WTC11 (cell line): ENCODE measurements at places on chromosomes 7 and 10.

GRCh38 chr7:133784486-133785001 lies 342.6 kb upstream of the LRGUK start:
- no peak for DNase-seq

DNA sequence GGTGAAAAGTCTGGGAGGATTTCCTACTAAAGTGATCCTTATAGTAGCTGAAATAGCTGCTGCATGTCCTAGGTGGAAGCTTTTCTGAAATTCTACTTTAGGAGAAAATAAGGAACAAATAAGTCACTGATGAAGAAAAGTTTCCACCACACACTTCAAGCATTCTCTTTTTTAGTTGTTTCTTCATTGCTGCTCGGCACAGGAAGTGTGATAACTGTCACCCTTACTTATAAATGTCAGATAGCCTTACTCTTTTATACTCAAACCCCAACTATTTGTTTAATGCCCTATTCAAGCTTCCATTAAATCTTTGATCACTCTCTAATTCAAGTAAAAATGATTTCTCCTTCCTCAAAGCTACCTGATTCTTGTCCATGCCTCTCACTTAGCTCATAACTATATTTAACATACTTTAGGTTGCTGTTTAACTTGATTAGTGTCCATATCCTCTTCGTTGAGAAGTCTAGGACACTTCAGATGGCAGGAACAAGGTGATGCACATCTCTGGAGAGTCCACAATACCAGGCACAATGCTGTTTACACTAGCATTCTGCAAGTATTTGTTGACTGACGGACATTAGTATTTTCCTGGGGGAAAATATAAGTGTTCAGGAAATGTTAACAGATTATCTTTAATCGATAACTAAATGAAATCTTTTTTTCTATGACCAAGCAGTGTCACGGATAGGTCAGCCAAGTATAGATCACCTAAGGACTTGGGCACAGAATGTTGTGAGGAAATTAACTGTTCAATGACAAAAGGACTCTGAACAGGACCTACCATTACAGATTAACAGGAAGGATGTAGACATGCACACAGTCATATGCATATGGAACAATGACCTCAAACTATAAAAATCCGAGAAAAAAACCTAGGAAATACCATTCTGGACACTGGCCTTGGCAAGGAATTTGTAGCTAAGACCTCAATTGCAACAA lies 67.4 kb downstream of the ZNF438 start:
- no peak for DNase-seq

- DNase-seq: no peak
Measured at GRCh38 chr7:50778189-50778588, 4.5 kb downstream of the GRB10 start.

GRCh38 chr7:43891069-43891955 lies 15.1 kb downstream of the URGCP start:
- no peak for DNase-seq

- no peak for DNase-seq
Measured at GRCh38 chr7:19128856-19129255, 11.4 kb upstream of the TWIST1 start.

DNA sequence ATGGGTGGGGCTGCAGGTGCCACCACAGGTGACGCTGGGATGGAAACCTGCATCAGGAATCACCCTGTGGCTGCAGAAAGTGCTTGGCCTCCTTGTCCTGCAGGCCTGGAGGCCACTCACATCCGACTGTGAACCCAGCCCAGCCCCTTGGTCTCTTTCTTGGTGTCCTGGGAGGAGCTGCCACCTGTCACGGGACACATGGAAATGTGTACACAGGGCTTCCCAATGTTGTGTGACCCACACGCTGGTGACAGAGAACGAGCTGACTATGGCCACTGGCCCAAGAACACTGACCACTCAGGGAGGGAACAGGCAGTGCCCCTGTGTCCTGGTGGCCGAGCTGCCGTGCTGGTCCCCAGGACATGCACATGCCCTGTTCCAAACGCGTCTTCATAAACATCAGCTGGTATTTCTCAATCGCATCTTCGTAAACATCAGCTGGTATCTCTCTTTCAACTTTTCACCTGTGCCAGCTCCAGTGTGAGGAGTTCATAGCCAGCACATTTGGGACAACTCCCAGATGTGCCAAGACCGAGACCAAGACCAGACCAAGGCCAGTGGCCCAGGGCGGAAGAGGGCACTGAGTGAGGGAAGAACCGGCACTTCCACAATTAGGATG lies 57.9 kb upstream of the INPP5A start:
- DNase-seq: peak; percentile 6

- no peak for DNase-seq
Measured at GRCh38 chr7:107319724-107320228, 150.1 kb upstream of the GPR22 start.

DNA sequence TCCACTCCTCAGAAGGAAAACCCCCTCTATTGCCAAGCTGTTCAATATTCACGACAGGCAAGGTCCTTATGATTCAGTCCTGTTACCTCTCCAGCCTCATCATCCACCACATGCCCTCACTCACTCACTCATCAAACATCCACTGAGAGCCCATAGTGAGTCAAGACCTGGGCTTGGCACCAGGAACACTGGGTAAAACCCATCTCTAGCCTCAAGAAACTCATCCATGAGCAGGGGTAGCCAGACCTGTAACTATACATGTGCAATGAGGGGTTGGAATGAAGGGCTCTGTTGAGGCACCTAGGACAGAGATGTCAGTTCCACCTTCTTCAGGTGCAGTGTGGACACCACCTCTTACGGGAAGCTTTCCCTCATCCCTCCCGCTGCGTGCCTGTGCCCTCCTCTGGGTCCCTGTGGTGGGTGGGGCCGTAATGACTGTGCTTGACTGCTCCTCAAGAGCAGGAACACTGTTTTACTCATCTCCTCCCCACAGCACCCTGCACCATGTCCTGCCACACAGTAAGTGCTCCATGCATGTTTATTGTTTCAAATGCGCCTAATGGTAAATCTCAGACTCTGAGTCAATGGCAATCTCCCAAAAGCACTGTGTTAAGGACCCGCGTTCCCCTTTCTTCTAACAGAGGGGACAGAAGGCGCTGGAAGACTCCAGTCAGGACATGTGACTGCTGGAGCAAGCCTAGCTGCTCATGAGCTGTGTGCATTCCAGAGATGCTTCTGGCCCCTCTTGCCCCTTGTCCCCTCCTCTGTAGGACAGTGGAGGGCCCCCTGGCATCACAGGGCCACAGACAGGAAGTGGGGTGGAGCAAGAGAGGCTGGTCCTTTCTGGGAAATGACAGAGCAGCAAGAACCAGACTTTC lies 95.4 kb downstream of the HIPK2 start:
- DNase-seq: no peak

DNA sequence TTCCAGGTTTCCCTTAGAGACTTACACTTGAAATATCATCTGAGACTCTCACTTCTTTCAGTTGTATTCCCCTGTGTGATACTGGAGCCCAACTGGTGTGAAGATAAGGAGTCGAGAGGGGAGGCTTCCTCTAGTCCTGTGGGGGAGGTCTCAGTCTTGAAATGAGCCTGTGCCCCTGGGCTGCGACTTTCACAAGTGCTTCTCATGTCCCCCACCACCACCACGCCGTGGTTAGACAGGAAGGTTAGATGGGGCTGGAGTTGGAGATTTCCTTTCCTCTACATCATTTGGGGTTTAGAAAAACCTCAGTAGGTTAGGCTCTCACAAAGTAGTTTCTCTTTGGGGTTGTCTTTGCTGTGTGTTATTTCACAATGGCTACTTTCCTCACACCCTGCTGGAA lies 25.6 kb upstream of the MKX start:
- DNase-seq: no peak

DNA sequence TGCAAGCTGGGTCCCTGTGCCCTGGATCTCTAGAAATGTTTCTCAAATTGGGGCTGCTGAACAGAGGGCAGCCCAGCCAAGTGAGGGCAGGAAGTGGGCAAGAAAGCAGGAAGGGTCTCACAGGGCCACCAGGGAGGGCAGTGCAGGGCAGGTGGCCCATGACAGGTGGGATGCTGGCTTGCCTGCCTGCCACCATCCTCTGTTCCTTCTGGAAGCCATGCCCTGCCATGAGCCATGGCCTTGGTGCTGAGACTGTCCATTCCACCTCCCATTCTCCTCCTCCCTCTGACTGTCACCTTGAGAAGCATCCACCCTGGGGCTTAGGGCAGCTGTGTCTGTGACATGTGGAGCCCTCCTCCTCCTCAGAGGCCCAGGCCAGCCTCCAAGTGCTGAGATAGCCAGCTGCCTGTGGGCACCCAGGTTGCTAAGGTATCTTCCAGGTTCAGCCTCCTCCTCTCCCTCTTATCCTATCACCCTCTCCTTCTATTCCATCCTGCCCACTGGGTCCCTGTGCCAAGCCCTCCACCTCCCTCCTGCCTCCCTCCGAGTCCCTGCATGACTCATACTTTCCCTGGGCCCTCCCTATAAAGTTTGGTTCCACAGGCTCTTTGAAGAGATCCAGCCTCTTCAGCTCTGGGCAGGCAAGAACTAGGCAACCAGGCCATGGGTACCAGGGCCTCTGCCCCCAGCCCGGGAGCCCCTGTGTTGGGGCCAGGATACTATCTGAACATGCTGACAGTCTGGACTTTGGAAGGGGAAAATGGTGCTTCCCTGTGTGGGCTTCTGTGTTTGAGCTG lies 1.3 kb downstream of the VSIR start:
- no peak for DNase-seq

DNA sequence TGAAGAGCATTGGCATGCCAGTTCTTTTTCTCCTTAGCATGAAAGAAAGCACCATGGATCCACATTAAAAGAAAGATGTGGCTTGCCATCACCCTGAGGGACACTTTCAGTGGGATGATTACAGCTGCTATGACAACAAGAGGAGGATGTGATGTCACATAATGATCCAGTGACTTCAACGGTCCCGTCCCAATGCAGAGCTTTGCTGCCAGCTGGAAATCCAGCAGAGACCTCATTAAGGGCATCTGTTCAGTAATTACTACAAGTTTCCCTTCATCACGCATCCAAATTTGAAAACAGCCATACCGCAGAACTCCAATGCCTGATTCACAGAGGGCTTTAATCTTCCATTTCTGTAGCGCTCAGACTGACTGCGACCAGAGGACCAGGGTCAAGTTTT lies 206.6 kb downstream of the LSM5 start:
- no peak for DNase-seq

GRCh38 chr10:4051011-4051640 lies 266.1 kb upstream of the KLF6 start:
- DNase-seq: no peak

DNA sequence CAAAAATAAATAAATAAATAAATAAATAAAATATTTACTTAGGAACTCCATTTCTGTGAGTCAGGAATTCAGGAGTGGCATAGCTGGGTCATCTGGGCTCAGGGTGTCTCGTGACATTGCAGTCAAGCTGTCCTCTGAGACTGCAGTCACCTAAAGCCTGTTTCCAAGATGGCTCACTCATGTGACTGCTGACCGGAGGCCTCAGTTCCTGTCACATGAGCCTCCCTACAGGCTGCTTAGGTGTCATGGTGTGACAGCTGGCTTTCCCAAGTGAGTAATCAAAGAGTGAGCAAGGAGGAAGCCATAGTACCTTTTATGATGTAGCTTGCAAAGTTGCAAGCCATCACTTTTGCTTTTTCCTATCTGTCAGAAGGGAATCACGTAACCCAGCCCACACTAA lies 128.6 kb upstream of the KCTD7 start:
- no peak for DNase-seq

GRCh38 chr10:29922892-29923291 lies 136.5 kb downstream of the JCAD start:
- DNase-seq: no peak

- no peak for DNase-seq
Measured at GRCh38 chr10:44395902-44396670, 11.2 kb upstream of the CXCL12 start.

DNA sequence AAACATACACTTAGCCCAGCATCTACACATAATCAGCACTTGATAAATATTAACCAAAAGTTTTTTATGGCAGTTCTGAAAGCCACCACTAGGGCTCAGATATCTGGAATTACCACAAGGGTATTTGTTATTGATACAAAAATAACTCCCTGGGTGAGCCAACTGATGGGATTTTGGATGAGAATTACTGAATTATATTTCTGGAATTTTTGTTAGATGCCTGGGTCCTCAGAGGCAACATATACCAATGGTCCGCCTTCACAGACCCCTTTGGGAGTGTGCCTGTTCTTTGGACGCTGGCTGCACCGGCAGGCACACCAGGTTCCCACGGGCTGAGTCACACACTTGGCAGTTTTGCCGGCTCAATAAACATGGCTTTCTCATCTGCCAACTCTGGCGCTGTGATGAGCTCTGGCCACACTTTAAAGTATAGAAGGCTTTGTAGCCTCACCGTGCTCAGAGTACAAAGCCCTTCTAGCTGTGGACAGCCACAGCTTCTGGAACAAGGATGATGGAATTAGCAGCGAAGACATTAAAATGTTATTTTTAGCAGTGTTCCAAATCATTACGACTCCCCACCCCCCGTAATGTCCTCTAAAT lies 24.5 kb upstream of the EEPD1 start:
- no peak for DNase-seq

GRCh38 chr7:31699050-31699449 lies 12.0 kb downstream of the PPP1R17 start:
- DNase-seq: no peak

DNA sequence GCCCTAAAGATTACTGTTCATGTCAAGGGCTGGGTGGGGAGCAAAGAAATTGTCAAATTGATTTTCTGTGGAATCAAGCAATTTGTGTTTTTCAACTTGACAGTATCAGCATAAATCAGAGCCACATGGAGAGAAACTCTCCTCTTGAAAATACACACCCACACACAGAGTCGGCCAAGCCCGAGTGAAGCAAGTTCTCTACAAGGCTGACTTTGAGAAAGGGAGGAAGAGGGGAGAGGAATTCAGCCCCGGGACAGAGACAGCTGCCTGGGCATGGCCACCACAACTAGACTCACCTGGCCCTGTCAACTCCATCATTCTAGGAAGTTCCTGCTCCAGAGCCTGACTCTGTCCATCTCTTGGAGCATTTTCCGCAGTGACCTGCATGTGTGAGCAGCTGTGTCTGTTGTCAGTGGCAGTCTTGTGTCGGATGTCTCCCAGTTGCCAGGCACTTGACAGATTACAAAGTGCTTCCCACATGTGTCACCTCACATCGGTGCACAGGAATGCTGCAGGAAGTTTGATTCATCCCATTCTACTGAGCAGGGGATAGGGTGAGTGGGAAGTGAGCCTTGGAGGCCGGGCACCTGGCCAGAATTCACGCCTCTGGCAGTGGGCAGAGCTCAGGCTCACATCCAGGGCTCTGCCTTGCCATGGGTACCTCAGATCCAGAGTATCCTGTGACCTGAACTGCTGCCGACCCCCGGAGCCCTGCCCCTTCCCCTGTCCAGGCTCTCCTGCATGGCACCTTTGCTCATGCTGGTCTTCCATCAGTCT lies 37.9 kb downstream of the ADAM12 start:
- no peak for DNase-seq

DNA sequence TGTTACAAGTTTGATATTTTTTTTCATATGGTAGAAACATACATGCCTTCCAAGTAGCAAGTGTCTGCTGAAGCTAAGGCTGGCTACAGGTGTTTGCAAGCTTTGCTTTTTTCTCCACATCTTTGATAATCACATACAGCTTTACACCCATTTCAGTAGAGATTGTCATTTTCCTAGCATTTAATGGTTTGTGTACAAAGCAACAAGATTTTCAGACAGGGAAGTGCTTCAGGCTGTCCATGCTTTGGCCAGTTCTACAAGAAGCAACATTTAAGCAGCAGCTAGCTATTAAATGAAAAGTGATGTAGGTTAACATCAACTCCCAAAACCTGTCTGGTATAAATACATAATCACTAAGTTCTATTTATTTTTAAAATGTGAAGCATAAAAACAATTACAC lies 2.3 kb downstream of the HDAC9 start:
- no peak for DNase-seq
